ENCODE measurements at places on chromosomes 4 and X.

- no peak overlapping the region for H3K4me3 ChIP-seq
- no peaks in the 10 kb centered on the region for H3K4me1 ChIP-seq
- no peak for DNase-seq
Measured at GRCh38 chr4:103478734-103479133, 241.1 kb downstream of the TACR3 start.

DNA sequence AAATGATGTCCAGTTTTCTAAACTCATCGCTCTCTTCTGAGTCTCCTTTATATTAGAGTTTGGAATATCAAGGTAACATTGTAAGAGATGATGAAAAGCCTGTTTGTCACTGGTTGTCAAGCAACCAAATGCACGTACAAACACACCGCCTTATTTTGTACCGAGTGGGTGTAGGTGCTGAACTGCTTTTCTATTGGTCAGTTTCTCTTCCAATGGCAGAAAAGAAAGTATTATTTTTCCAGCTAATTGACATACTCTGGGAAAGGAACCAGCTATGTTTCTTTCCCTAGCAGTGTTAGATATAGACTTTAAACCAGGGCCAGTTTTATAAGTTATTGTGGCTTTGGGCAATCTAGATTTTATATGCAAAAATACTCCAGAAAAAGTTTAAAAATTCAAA lies 6.6 kb upstream of the PPM1K start:
- H3K36me3 ChIP-seq = no peaks in the 10 kb centered on the region
- peaks cover 2% of the 10 kb centered on the region for H3K4me1 ChIP-seq

DNA sequence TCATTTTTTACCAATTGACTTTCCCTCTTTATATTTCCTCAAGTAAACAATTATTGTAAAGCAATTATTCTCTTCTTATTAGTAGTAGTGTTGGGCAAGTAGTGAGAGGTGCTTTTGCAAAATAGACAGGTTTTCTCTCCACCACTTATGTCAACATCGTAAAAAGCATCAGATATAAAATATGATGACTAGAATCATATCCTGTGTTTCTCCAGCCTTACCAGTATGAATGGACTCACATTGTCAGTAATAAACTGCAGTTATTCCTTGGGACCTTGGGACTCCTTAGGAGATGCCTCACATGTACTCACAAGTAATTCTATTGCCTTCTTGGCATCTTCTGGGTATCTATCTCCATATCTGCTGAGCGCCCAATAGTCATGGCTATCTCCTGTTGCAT lies 40.4 kb upstream of the BRS3 start:
- no peaks in the 10 kb centered on the region for H3K27me3 ChIP-seq
- no peak overlapping the region for H3K27ac ChIP-seq
- H3K4me3 ChIP-seq = no peak overlapping the region
- H3K36me3 ChIP-seq = no peaks in the 10 kb centered on the region
- no peak for DNase-seq

DNA sequence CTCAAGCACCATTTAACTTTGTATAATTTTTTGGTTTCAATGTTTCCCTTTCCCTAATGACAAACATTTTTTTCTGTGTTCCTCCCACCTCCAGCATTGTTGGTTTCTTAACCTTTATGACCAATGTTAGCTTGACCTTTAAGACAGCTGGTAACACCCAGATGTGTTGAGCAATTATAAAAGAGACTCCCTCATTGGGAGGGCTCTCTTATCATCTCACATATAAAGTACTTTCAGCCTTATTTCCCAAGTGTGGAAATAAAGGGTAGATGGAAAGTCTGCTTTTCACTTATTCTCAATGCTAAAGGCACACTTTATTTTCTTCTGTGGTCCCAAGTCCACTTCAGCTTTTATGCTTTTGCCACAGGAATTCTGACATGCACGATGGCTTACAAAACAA lies 1420.4 kb downstream of the RAPGEF2 start:
- H3K4me3 ChIP-seq = no peak overlapping the region
- H3K27ac ChIP-seq = no peak overlapping the region
- H3K36me3 ChIP-seq = no peaks in the 10 kb centered on the region

GRCh38 chr4:70874268-70875156 lies 27.7 kb upstream of the MOB1B start:
- no peak overlapping the region for H3K27ac ChIP-seq
- H3K4me1 ChIP-seq = no peaks in the 10 kb centered on the region
- no peak for DNase-seq
- H3K36me3 ChIP-seq = no peaks in the 10 kb centered on the region

GRCh38 chrX:21383546-21383945 lies 9.3 kb downstream of the CNKSR2 start:
- no peak overlapping the region for H3K27ac ChIP-seq
- H3K4me1 ChIP-seq = peaks cover 14% of the 10 kb centered on the region
- H3K27me3 ChIP-seq = no peaks in the 10 kb centered on the region
- H3K4me3 ChIP-seq = no peak overlapping the region
- peaks cover 12% of the 10 kb centered on the region for H3K36me3 ChIP-seq

Measured in activated T-helper 2 cell treated with anti-CD3 and anti-CD28 coated beads, Interferon-gamma antibody, Interleukin-2, Interleukin-4, amounts not matched to agents 10 μg/mL and 5 μg/mL and 100 μg/mL, durations not matched to agents 14 hours and 24 hours and 36 hours (primary cell).